Posterior cingulate gyrus (tissue), 11 donors: ENCODE measurements at places on chromosomes 5 and 9.

GRCh38 chr5:67578011-67578410, 381.4 kb upstream of the CD180 start:
- DNase-seq: no peak

DNA sequence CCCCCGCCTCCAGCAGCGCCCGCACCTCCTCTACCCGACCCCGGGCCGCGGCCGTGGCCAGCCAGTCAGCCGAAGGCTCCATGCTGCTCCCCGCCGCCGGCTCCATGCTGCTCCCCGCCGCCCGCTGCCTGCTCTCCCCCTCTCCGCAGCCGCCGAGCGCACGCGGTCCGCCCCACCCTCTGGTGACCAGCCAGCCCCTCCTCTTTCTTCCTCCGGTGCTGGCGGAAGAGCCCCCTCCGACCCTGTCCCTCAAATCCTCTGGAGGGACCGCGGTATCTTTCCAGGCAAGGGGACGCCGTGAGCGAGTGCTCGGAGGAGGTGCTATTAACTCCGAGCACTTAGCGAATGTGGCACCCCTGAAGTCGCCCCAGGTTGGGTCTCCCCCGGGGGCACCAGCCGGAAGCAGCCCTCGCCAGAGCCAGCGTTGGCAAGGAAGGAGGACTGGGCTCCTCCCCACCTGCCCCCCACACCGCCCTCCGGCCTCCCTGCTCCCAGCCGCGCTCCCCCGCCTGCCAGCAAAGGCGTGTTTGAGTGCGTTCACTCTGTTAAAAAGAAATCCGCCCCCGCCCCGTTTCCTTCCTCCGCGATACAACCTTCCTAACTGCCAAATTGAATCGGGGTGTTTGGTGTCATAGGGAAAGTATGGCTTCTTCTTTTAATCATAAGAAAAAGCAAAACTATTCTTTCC, 19.3 kb downstream of the CDKN2A start:
- DNase-seq: no peak

DNA sequence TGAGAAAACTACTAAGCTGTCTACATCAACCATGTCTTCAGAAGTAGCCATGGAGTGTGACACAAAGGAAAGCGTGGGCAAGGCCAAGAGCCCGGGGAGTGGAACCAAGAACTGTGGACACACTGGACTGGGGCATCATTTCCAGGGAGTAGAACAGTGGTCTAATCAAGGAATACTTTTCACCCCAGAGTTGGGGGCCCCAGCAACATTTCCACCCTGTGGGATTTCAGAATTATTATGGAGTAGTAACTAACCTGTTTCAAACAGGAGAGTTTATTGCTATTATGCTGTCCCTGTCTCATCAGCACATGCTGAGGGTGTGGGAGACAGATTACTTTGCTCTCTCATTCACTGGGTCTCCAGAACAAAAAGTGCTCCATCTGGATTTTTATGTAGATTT, 58.0 kb upstream of the FSTL4 start:
- DNase-seq: no peak

DNA sequence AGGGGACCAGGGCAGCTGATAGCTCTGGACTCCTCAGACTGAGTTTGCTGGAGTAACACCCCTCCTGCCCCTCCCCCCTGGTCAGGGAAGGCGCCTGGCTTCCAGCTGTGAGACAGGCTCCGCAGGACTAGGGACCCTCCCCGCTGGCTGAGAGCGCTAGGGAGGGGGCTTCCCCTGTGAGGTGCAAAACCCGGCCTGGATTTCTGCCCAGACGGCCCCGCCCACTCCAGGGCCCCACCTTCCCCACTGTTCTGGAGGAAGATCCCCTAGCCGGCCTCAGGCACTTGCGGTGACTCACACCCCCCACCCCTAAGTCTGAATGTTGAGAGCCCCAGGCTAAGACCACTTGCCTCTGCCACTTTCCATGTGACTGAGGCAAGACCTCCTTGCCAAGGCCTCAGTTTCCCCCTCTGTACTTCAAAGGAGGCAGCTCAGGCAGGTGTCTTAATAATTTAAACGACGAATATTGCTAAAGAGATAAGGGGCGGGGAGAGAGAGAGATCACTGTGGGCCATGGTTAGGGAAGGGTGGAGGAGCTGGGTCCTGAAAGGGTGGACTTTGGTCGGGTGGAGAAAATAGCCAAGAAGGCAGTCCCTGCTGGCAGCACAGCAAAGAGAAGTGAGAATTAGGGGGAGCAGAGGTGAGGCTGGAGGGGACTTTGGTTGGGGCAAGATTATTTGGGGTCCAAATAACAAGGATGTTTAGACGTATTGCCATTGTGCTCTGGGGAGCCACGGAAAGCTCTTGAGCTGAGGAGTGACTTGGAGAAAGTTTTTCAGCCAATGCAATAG, 1.0 kb upstream of the DAB2IP start:
- DNase-seq: no peak

DNA sequence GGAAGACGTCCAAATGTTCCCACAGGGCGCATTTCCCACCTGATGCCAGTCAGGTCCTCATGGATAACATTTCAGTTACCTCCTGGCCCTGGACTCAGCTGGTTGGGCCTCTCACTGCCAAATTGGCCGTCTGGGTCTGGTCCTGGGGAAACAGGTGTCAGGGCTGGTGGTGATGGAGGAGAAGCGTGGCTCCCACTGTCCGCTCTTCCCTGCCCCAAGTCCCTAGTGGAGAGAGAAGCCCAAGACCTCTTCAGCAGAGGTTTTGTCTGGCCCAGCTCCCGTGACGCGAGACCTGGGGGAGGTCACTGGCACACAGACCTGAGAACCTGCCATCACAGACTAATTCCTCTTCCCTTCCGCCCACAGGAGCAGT, 27.8 kb upstream of the PRDM12 start:
- DNase-seq: peak; percentile 45

- no peak for DNase-seq
These were observed 23.6 kb upstream of the ANXA2R start for GRCh38 chr5:43063721-43064171.

- no peak for DNase-seq
These were observed 9.3 kb downstream of the WHRN start for GRCh38 chr9:114496011-114496410.

GRCh38 chr5:168974082-168974481, 326.9 kb downstream of the SLIT3 start:
- no peak for DNase-seq
